KG1 (cell line): ENCODE measurements at places on chromosomes 12 and 14.
A peak's percentile ranks its signal among the peaks of the same experiment; 100 is the strongest.

DNA sequence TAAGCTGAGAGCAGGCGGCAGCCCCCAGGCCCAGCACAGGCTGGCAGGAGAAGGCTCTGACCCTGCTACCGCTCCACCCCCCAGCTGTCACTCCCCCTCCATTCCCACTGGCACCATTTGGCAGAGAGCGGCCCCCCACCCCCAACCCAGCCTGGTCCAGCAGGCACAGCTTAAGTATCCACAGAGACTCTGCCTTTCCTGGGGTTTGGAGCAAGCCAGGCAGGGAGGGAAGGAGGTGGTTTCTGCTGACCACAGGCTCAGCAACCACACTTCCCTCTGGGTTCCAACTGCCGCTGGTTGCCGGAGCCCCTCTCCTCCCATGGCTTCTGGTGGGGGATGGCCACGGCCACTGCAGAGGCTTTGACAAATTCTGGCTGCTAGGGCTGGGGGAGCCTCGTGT is 30.5 kb upstream of the CCND2 start:
- peak; percentile 50 for DNase-seq

GRCh38 chr12:12513416-12514006 is 49.2 kb downstream of the DUSP16 start:
- no peak for DNase-seq

DNA sequence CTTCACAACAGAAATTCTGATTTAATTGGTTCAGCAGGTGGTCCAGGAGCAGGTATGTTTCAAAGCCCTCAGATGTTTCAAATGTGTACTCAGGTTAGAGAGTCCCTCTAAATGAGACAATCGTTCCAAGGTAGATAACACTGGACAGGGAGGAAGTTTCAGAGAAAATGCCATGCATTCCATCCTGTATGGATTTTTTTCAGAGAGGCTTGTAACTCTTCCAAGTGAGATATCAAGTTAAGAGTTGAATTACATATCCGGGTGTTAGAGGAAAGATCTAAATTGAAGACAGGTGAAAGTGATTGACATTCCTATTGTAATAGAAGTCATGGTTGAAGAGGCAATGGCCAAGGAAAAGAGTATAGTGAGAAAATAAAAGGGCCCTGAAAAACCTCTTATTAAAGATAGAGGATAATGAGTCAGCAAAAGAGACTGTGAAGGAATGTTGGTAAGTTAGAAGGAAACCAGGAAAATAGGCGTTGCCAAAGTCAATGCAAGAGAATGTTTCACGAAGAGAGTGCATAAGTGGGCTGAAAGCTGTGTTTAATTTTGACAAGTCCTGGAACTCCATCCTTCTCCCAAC is 105.8 kb downstream of the BMP4 start:
- DNase-seq, result no peak

DNA sequence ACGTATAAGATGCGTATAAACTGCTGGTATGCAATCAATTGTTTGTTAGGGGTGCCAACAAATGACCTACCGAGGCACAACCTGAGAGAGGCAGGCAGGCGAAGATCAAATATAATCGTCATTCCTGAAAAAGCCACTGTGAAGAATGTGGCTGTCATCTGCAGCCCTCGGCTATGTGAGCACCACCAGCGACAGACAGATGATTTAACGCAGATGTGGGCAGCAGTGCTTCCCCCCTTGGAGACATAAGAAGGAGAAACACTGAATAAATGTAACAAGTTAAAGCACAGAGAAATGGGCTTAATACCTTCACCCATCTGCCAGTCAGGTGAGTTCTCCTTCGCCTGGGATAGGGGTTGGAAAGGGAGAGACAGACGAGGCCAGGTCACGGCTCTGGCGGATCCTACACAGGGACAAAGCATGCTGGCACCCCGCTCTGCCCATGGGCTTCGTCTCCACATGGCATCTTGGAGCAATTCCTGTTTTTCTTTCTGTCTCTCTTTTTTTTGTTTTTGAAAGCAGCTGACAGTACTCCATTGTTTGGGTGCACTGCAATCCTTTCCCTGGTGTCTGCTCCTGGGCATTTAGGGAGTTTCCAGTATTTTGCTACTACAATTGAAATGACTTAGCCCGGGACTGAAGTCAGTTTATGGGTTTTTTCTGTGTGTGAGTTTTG is 28.1 kb downstream of the TNFAIP2 start:
- no peak for DNase-seq

DNA sequence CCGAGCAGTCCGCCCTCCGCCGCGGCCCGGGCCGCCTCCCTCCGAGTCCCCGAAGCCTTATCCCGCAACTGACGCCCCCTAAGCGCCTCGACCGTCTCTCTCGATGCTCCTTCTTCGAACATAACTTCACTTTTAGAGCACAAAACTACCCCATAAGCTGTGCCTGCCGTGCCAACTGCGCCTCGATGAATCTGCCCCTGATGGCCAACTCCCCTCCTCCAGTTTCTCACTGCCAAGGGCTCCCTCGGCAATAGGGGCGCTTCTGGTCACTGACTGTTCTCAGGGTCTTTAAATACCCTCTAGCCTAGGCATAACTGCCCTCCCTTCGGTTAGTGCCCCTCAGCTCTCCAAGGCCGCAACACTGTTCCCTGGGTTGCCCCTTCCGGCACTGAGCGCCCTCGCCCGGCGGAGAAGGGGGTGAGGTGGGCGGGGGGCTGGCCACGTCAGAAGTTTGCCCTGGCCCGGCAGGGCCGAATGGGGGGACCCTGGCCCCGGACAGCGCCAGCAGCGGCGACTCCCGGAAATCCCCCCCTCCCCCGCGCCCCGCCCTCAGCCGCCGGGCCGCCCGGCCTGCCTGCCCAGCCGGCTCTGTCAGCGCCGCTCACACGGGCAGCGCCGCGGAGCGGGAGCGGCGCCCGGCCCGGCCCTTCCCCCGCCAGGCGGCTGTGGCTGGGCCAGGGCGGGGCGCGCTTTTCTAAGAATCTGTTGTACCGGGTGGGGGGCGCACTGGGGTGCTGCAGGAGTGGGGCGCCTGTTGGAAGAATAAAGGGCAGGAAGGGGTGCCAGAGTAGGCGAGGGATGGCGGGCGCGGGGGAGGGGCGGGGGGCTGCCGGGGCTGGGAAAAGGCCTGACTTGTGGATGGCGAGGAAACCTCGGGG is 10.6 kb downstream of the RARG start:
- DNase-seq, result no peak

- no peak for DNase-seq
Measured at GRCh38 chr14:68789821-68790643, 2.8 kb downstream of the ZFP36L1 start.

GRCh38 chr12:50249464-50250182 is 33.7 kb downstream of the LIMA1 start:
- DNase-seq, result no peak

GRCh38 chr12:119592232-119592631 is 1.3 kb upstream of the TMEM233 start:
- DNase-seq, result no peak

GRCh38 chr12:64273527-64274403 is 51.7 kb upstream of the KICS2 start:
- DNase-seq, result no peak

- peak; percentile 64 for DNase-seq
Measured at GRCh38 chr12:120231316-120232011, 30.6 kb upstream of the RPLP0 start.

DNA sequence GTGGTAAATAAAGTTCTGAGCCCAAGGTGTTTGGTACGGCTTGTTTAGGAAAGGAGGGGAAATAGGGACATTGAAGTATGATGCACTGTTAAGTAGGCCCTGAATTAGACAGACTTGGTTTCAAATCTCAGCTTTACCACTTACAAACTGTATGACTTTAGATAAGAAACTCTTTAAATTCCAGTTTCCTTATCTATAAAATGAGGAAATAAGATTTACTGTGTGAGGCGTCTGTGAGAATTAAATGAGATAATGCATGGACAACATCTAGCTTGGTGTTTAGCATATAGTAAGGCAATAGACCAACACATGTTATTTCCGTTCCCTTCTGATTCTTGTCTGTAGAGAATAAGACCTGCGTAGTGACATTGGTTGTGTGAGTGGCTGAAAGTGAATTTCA is 7.0 kb downstream of the NCKAP1L start:
- DNase-seq, result no peak

- DNase-seq, result no peak
Measured at GRCh38 chr12:20490213-20490612, 121.9 kb downstream of the PDE3A start.

- no peak for DNase-seq
Measured at GRCh38 chr12:72271451-72272090, 599 bp upstream of the TRHDE start.

DNA sequence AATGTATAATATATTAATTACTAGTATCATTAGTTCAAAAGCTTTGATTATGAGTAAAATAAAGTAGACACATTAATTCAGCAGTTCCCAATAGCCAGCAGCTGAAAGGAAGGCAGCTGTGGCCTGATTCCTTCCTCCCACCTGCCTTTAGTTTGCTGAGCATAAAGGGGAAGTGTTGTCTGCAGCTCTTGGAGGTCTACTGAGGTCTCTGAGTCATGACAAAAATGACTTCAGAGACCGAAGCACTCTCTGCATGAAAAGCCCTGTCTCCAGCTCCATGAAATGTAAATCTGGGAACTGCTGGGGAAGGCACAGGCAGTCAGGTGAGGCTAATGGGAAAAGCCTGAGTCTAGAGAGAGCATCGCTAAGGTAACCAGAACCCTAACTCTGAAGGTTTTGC is 165.4 kb downstream of the NRXN3 start:
- no peak for DNase-seq

- DNase-seq, result no peak
Measured at GRCh38 chr12:49367381-49368239, at the start of gene SPATS2. SPATS2 (plus strand) TSS chr12:49367462; CDS start chr12:49461013, 93,551 bp downstream.

DNA sequence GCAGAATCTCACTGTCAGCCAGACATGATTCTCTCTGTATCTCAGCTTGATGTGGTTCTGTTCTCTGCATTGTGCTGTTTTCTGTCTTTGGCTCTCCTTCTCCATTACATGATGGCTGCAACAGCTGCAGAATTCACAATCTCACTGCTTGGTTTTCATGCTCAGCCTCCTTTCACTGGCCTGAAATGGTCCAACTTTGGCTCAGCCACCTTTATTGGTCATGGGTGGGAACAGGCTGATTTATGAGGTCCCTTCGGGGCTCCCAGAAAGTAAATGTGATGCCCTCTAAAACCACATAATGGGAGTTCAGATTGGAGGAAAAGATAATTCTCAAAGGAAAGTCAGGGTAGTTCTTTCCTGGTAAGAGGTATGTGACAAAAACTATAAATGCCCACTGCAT is 597.0 kb downstream of the ETNK1 start:
- no peak for DNase-seq

- DNase-seq, result no peak
Measured at GRCh38 chr12:20624718-20625117, 70.4 kb upstream of the SLCO1C1 start.

GRCh38 chr14:69635981-69636639 is 24.7 kb downstream of the SUSD6 start:
- peak; percentile 45 for DNase-seq

- no peak for DNase-seq
Measured at GRCh38 chr14:21191261-21191808, 35.5 kb upstream of the OR5AU1 start.

- no peak for DNase-seq
Measured at GRCh38 chr12:25058658-25059058, 109.8 kb upstream of the BCAT1 start.

- no peak for DNase-seq
Measured at GRCh38 chr12:107844312-107844921, 69.9 kb downstream of the ASCL4 start.

DNA sequence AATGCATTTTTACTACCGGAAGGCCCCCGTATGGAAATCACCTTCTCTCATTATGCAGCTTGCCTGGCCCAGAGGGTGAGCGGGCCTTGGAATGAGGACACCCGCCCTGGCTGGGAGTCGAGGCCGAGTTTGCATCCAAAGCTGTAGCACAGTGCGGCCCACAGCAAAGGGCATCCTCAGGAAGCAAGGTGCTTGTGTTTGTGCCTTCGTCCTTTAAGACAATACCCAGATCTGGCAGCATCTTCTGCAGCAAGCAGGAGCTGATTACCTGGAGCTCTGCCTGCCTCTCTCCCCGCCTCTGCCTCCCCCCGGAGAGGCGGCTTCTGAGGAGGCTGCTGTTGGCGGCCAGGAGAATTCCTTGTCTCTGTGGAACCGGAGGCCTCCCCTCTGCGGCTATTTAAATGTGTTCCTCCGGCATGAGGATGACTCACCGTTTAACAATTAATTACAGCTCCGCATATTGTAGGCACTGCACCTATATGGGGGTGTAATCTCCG is 145.3 kb downstream of the CACNA1C start:
- DNase-seq, result no peak

DNA sequence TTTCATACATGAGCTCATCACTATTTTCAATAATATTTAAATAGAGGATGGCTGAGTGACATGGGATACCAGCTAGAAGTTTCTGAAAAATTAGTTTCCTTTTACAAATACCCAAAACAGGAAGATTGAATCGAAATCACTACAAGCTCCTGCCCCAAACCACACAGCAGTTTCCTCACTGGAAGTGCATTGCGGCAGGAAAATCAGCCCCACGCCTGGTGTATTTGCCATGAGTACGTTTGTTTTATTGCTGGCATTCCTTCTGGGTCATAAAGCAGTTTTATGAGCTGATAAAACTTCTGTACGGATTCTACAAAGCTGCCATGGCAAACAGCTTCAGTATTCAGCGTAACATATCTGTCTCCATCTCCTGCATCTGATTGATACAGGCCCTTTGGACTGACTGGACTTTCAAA is 23.7 kb downstream of the CDC42BPB start:
- no peak for DNase-seq

DNA sequence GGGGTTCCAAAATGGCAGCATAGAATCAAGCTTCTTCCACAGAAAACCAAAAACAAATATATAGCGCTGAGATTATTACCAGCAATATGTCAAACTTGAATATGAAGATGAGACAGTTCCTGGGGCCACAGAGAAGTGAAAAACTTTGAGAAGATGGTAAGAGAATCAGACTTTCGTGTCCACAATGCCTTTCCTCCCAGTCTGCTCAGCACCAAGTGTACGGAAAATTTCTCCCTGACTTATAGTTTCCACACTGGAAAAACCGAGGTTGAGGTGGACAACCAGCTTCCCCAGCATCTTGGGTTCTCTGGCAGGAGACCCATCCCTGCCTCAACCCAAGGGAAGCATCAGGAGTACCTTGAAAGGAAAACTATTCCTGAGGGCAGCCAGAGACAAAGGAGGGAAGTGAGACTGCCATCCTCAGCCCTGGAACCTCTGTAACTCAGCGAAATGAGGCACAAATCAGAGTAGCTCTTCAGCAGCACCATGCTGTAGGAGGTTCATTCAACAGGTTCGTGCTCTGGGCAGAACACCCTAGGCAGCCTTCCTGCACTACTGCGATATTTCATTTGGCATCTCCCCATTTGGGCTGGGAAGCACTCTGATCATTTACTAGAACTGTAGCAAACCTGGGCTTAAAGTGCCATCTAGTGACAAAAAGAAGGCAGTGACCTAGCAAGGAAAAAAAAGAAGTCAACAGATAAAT is 52.4 kb upstream of the CAPRIN2 start:
- DNase-seq, result no peak

GRCh38 chr12:92989715-92990484 is 60.8 kb upstream of the EEA1 start:
- no peak for DNase-seq

- no peak for DNase-seq
Measured at GRCh38 chr14:103362780-103363179, 22.4 kb upstream of the MARK3 start.

- no peak for DNase-seq
Measured at GRCh38 chr12:93713060-93713459, 35.9 kb downstream of the CRADD start.
